ENCODE measurements at places on chromosomes 6 and 20.
A peak's percentile ranks its signal among the peaks of the same experiment; 100 is the strongest.

DNA sequence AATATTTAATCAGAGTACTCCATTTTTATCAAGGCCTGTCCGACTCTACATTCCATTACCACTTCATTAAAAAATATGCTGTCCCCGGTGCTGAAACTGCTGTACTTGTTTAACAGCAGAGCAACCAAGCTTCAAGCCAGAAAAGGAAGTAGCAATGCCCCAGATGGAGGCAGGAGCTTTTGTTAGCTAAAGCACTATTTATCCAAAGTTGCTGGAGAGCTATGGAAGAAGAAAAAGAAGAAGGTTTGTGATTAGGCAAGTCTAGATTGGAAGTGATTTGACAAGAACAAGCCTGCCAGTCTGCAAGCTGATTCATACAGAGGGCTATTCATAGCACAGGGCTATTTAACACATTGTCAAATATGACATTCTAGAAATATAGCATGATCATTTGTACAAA lies 160.9 kb upstream of the SPTLC3 start:
- DNase-seq = no peak

DNA sequence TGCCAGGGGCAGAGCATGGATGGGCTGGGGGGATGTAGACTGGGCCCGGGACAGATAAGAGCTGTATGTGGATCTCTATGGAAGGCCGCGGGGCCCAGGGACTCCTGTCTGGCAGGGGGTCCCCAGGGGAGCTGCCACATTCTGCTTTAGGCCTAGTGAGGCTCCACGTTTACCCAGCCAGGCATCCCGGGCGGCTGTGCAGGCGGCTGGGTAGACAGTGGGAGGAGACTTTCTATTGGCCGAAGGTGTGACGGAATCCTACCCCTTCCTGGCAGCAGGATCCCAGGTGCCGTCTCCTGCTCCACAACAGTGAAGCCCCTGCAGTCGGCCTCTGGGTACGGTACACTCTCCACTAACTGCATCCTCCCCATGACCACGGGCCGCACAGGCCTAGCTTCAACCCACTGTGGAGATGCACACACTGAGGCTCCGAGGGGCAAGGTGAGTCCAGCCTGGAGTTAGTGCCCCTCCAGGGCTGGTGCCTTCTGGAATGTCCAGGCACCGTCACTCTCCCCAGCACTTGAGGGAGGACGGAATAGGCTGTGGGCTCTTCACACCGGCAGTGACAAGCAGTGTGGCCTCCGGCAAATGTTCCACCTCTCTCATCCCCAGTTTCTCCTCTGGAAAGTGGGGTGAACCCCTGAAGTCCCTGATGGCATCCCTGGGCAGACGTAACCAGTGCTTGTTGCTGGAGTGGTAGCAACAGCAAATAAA lies 36.8 kb upstream of the ZBP1 start:
- DNase-seq = no peak

- peak; percentile 28 for DNase-seq
These were observed at the start of gene DCDC2 for GRCh38 chr6:24357336-24358218. Gene DCDC2 (minus strand): TSS chr6:24358059. CDS start chr6:24357750, 309 bp downstream.

DNA sequence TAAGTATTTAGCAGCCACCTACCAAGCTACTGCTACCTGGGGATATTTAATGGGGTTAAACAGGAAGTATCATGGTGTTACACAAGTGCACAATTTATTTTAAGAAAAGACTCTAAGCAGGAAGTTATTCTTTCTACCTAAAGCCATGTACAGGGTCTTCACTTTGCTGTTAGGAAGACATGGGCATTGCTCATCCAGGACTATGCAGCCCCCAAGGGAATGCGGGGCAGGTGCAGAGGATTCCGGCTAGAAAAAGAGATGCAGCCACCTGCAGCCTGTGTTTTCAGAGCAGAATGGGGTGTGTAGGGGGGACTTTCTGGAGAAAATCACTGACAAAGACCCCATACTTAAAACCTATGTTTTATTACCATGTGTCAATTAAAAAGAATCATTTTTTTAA lies 399.1 kb upstream of the NOX3 start:
- DNase-seq = no peak

GRCh38 chr6:136317021-136317694 lies 27.5 kb upstream of the BCLAF1 start:
- peak; percentile 26 for DNase-seq

DNA sequence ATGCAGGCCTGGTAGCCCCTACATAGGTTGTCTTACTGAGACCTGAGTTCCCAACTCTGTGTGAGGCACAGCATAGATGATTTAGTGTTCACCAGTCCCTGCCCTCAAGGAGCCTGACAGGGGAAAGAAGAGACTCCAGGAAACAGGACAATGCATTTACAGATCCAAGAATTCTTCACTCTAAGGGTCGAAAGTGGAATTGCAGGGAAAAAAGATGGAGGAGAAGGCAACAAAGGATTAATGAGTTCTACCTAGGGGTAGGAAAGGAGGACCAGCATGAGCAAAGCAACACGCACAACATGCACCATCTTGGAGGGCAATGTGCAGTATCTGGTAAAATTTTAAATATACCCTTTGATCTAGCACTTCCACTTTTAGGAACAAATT lies 5.9 kb downstream of the SPAG4 start:
- DNase-seq = no peak

GRCh38 chr6:128979071-128979470 lies 96.1 kb downstream of the LAMA2 start:
- DNase-seq = no peak

GRCh38 chr6:25863360-25863759 lies 10.7 kb downstream of the SLC17A3 start:
- no peak for DNase-seq

GRCh38 chr6:87118054-87118453 lies 23.1 kb upstream of the CGA start:
- no peak for DNase-seq

- DNase-seq = no peak
These were observed 8.0 kb upstream of the KCNK16 start for GRCh38 chr6:39330476-39330875.

GRCh38 chr6:168122011-168122410 lies 43.0 kb upstream of the FRMD1 start:
- DNase-seq = no peak

- DNase-seq = no peak
These were observed 55.9 kb upstream of the TASP1 start for GRCh38 chr20:13694420-13695150.

- no peak for DNase-seq
These were observed 245.9 kb downstream of the EYS start for GRCh38 chr6:65461121-65461520.

GRCh38 chr6:105825210-105825609 lies 260.9 kb upstream of the PRDM1 start:
- no peak for DNase-seq

DNA sequence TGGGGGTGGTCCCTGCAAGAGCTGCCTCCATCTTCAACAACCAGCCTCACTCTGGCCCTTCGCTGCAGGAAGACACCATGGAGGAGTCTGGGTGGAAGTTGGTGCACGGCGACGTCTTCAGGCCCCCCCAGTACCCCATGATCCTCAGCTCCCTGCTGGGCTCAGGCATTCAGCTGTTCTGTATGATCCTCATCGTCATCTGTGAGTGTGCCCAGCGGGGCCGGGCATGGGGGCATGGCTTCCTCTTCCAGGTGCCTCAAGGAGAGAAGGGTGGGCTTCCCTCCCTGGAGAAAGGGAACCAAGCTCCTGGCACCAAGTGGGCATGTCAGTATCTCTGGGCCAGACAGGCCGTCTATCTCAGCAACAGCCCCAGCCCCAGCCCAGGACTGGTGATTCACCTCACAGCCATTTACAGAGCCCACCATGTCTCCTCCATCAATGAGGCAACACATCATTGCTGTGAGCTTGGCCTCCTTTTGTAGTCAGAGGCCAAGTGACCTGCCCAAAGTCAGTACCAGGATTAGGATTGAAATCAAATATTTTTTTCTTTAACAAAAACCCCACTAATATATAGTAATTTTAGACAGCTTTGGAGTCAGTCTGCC lies 40.2 kb downstream of the TM9SF4 start:
- DNase-seq = no peak

DNA sequence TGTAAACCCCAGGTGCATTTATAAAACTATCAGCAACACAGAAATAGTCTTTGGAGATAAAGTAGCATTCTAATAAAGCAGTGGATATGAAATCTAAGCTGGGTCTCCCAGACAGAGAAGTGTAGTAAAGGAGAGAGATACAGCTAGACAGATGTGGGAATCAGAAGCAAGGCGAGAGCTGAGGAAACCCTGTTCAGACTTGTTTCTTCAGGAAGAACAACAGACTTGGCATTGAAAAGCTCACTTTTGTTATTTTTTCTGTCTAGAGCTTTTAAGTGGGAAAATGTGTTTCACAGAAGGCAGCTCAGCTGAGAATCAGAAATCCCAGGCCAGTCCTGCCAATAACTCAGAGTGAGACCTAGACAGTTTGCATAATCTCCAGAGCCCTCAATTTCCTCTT lies 52.9 kb downstream of the SLC35B3 start:
- no peak for DNase-seq

All from activated naive CD4-positive, alpha-beta T cell (primary cell).